Pericardium fibroblast (primary cell): ENCODE measurements at places on chromosomes 7 and 10. TPM values are rescaled to one million over a fixed set of nuclear protein-coding genes. Genes with fewer than 3 reads are reported as not detected.

Gene NPTX2
- total RNA-seq: 0.51 and 10.4 TPM in 2 replicates

Gene FEZF1
- not detected in 2 replicates for total RNA-seq

Gene AMPH
- 1.5 and 12.5 TPM in 2 replicates for total RNA-seq

Gene MYL7
- total RNA-seq: 4.0 TPM in 1 of 2 replicates, not detected in the other

Gene ZNF138
- total RNA-seq: 1.6 and 3.2 TPM in 2 replicates

Gene MEOX2
- total RNA-seq: 10.3 and 17.0 TPM in 2 replicates

Gene GPR22
- not detected in 2 replicates for total RNA-seq

Gene HOXA4
- total RNA-seq: 1.5 TPM in 1 of 2 replicates, not detected in the other

Gene CALCR
- total RNA-seq: not detected in 2 replicates

Gene MYL10
- not detected in 2 replicates for total RNA-seq
